ENCODE measurements at places on chromosomes 3 and 15.

- no peak for DNase-seq
Observed at GRCh38 chr3:108202834-108203233, 19.4 kb downstream of the IFT57 start.

DNA sequence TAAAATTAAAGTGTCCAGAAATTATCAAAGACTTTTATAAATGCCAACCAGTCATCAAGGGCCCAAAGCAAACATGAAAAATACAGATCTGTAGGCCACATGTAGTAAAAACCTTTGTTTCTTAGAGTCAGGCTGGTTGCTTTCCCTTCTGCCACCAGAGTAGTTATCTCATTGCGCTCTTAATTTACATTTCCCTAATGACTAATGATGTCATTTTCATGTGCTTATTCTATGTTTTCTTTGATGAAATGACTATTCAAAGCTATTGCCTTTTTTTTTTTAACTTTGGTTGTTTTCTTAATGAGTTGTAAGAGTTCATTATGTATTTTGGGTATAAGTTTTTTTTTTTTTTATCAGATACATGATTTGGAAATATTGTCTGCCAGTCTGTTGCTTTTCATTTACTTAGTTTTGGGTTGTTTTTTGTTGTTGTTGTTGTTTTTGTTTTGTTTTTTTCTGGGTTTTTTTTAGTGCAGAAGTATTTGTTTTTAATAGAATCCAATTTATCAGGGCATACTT, 140.6 kb downstream of the HCN4 start:
- DNase-seq: no peak

- DNase-seq: no peak
Observed at GRCh38 chr3:57706462-57706861, 13.6 kb upstream of the DENND6A start.

GRCh38 chr3:135981701-135982403, 16.3 kb downstream of the PPP2R3A start:
- DNase-seq: no peak

- DNase-seq: no peak
Observed at GRCh38 chr3:136612512-136612911, 139.7 kb downstream of the STAG1 start.

GRCh38 chr3:49255112-49255511, 21.9 kb downstream of the C3orf62 start:
- no peak for DNase-seq

GRCh38 chr3:194300382-194300758, 50.8 kb downstream of the CPN2 start:
- no peak for DNase-seq

DNA sequence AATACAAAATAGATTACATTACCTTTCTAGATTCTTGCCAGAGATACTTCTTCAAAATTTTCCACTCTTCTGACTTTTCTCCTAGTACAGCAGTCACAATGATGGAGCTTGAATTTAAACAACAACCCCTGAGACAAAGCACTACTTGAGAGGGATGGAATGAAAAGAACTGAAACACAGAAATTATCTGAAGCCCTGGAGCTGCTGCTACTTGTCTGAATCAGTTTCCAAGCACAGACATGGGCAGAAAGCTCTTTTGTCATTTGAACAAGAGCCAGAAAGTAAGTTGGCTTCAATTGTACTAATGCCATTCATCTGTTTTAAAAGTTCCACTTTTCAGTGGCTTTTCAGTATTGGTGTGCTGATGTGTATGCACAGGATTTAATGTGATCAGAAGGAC, 718.5 kb upstream of the ARPP21 start:
- no peak for DNase-seq

DNA sequence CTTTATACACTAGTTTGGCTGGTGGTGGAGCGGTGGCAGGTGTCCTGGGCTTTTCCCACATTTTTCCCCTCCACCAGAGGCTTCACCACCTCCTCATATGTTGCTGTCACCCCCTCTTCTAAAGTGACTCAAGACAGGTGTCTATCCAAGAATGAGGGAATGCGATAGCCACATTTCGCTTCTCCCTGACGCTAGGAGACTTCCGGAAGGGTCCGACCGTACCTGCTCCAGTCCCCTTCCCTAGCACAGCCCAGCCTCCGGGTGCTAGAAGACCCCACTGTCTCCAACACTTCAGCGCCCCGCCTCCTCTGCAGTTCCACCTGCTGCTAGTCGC, 496 bp downstream of the SCAMP2 start:
- DNase-seq: no peak

GRCh38 chr15:100050877-100051786, 290.6 kb downstream of the ADAMTS17 start:
- DNase-seq: no peak

DNA sequence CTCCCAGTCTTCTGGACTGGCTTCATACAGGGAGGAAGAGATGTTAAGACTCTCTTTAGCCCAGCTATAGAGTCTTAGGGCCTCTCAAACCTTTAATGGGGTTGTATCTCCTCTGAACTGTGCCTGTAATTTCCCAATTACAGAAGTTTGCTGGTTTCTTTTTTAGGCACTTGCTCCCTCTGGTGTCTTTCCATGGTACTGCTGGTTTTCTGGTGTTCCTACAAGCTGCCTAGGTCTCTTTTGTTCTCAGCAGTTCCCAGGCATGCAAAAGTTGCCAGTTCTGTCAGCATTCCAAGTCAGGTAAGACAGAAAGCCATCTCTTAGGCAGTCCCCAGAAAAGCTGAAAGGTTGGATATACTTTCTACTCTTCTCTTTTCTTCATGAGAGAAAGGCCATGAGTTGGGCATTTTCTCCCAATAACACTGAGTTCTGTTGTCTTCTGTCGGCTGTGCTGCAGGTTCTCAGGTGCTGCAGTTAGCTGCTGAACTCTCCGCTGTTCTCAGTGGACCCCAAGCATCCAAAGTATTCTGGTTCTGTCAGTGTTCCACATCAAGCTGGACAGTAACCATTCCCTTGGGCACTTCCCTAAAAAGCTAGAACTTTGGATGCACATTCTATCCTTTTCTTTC, 54.4 kb upstream of the EHHADH start:
- no peak for DNase-seq

DNA sequence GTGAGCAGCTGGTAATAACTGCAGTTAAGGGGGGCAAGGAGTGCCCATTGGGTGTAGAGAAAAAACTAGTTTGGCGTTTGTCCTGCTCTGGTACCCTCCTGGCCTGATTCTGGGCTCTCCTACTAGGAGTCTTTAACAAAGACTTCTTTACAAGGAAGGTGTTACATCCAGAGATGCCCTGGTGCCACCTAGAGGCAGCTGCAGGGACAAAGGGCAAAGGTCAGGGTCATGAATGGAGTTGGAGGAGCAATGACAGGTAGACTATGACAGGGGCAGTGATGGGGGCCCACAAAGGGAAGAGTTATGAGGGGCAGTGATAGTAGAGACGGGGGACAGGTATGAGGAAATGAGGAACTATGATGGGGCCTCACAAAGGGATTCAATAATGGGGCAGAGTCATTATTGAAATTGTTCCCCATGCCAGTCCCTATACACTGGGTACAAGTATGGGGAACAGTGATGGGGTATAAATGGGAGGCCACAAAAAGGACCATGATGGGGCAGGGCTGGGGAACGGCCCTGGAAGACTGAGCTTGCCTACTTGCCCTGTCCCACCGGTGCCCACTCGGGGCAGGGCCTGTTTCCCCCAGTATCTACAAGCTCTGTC, 7.9 kb downstream of the CCDC71 start:
- no peak for DNase-seq

GRCh38 chr3:186826410-186826975, 16.0 kb upstream of the ADIPOQ start:
- DNase-seq: no peak

Data from nucleus accumbens (tissue), 56 donors.